ENCODE measurements at places on chromosomes 12 and 14.

GRCh38 chr12:132393991-132394949 is 64.9 kb upstream of the GALNT9 start:
- no peak for DNase-seq

DNA sequence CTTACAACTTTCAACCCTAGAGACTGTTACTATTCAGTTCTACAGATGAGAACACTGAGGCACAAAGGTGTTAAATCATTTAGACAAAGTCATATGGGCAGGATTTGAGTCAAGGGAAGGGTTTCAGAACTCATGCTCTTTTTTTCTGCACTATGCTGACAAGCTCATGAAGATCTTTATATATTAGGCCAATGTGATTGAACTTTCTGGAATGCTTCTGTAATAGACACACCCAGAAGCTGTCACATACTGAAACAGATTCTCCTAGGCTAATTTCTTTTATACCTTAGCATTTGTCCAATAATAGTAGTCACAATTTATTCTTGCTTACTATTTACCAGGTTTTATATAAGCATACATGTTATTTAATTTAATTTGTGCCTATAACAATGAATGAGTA is 164.0 kb downstream of the ALG10B start:
- DNase-seq: no peak

DNA sequence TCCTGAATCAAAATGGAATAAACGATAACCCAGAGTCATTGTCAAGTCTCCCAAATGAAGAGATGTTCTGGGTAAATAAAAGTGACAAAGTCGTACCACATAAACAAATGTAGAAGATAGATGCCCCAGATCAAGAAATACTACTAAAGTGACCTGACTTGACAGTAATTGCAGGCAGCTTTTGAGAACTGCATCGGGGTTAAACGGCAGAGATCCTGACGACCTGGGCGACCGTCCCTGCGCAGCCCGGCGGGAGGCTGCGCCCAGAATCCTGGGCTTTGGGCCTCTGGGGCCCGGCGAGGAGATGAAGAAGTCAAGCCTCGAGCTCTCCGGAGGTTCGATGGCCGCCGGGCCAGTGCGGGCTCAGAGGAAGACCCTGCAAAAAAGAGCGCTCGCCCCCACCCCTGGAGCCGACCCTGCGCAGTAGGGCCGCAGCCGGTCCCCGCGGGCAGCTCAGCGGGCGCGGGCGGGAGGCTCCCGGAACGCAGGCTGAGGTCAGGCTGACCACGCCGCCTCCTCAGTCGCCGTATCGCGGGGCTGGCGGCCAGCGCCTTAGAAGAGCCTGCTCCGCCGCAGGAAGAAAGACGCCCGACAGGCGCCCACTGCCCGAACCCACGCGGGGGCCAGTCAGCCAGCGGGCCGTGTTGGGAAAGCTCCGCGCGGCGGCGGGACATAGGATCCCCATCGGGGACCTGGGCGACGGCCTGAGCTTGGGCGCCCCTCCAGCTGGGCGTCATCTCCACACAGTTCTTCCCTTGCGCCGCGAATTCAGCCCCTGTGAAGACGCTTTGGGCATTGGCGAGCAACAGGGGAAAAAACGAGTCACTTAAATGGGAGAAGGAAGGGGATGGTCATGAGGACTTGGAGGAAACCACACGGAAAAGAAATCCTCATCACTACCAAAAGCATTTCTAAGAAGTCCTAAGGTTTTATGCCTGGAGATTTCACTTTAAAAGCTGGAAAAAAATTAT is 16.0 kb downstream of the NKX2-1 start:
- DNase-seq: no peak

DNA sequence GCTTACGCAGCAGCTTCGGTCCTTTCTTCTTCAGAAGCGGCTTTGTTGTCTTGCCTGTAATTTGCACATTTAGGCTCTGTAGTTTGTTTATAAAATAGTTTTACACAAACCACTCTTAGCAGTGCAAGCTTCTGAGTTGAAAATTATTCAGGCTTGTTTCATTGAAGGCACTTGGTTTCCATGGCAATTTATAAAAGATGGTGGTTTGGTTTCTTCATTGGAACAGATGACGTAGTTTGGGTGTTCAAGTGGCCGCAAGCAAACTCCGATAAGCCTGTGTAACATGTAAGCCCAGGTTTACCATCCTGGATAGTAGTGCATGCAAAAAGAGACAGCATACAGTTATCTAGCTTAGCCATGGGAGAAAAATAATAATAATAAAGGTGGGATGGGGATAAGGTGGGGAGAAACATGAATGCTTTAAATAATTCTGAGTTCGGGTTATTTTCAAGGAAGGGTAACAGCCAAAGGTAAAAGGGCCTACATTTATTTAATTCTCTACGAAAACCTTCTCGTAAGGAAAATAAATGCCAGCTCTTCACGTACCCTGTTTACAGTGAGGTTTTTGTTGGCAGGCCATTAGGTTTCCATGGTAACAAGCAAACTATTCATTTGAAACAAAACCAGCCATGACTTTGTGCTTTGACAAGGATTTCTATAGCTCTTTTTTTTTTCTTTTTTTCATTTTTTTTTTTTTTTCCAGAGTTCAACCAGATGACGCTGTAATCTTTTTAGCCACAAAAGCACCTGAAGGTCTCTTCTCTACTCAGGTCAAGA is 189.6 kb upstream of the RPL10L start:
- no peak for DNase-seq

GRCh38 chr14:93042968-93043940 is 72.5 kb downstream of the ITPK1 start:
- DNase-seq: peak; percentile 88

DNA sequence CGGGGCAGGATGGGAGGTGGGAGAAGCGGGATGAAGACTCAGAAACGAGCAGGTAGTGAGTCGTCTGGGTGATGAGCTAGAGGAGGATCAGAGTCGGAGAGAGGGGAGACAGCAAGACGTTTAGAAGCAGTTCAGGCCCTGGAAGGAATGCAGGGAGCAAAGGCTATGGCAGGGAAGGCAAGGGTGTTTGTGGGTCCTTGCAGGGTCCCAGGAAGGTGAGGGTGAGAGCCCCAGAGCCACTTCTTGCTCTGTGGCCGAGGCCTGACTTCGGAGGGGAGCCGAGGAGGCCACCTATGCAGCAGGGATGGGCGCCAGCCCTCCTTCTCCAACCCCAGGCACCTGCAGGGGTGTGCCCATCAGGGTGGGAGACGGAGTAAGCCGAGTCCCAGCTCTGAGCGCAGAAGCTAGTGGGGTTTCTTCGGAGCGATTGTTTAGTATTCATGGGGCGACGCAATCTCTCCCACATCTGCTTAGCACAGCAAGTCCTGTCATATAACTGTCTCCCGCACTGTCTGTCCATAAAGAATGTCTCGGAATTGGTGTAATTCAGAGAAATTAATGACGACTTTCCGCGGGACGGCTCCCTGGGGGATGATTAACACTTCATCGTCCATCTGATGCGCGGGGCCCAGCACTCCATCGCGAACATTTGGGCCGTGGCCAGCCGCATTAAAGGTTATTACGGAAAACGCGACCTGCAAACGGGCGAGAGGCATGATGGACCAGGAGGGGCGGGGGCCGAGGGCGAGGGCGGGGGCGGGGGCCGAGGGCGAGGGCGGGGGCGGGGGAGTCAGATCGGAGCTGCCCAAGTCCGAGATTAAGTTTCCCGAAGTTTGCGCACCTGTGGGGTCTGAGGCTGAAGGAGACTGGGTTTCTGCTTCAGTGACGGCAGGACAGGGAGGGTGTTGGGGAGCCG is 12.2 kb upstream of the CALCOCO1 start:
- no peak for DNase-seq

DNA sequence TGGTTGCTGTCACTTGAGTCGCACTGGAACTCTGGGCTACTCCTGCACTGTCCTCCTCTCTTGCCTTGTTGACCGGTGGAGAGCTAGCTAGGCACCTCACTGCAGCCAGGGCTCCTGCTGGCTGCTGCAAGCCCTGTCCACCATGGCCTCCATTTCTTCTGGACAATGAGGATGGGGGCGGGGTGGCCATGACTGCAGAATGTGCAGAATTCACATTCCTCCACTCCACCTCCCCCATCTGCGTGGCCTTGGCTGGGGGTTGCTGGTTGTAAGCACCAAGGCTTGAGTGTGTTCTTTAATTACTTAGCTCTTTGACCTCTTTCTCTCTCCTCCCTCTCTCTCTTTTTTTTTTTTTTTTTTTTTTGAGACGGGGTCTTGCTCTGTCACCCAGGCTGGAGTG is 248.5 kb downstream of the PCNX1 start:
- no peak for DNase-seq

DNA sequence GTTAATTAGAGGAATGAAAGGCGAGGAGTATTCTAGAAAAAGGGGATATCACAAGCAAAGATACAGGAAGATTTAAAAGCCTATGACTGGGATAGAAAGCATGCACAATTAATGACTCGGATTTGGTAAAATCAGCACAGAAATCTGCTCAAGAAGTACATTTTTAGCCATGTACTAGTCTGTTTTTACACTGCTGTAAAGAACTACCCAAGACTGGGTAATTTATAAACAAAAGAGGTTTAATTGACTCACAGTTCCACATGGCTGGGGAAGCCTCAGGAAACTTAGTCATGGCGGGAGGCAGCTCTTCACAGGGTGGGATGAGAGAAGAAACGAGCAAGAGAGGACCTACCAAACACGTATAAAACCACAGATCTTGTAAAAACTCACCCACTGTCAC is 716.3 kb upstream of the MDGA2 start:
- no peak for DNase-seq

GRCh38 chr14:67526676-67527459 is 6.2 kb upstream of the PLEKHH1 start:
- no peak for DNase-seq

GRCh38 chr12:126404293-126404881 is 1339.2 kb downstream of the AACS start:
- DNase-seq: no peak

All from mucosa of descending colon (tissue), 3 donors.